ENCODE measurements at places on chromosomes 5 and 9.

GRCh38 chr9:123318961-123319421 lies 37.0 kb upstream of the CRB2 start:
- peak overlapping the region; percentile 35 for H3K27ac ChIP-seq
- no peak for DNase-seq
- peaks cover 42% of the 10 kb centered on the region for H3K4me1 ChIP-seq
- H3K36me3 ChIP-seq = peaks cover 2% of the 10 kb centered on the region

GRCh38 chr9:134620751-134621557 lies 20.6 kb upstream of the COL5A1 start:
- no peak for DNase-seq
- H3K36me3 ChIP-seq = no peaks in the 10 kb centered on the region
- no peaks in the 10 kb centered on the region for H3K4me1 ChIP-seq
- no peaks in the 10 kb centered on the region for H3K27me3 ChIP-seq

DNA sequence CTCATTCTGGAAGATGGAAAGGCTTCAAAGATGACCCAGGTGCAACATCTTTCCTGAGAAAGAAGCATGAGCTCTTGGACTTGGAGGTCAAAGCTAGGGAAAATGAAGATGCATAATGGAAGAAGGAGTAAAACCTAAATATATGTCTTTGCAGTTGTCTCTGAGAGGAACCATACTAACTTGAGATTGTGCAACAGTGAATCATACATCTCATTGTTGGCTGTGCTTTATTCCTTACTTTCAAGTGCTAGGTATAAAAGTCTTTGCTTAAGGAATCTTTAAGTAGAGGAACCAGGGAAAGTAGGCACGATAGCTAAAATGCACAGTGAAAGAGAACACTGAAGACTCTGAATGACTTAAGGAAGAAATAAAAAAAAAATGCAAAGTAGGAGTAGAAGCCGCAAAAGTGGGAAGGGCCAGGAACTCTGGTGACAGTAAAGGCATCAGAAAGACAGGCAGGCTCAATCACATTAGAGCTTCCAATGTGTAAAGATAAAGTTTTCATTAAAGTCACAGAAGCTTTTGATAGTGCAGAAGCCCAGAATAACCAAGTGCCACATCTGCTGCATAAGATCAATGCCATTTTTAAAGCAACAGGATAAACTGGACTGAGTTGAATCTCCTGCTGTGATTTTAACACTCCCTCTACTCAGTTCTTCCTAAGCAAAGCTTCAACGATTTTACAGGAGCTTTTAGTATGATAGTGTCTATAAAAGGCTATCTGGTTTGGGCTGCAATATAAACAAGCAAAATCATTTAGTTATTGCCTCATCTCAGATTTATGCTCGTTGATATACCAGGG lies 432.3 kb upstream of the EDIL3 start:
- no peaks in the 10 kb centered on the region for H3K36me3 ChIP-seq
- no peak for DNase-seq
- H3K27me3 ChIP-seq = no peaks in the 10 kb centered on the region
- no peaks in the 10 kb centered on the region for H3K4me1 ChIP-seq

GRCh38 chr5:179184521-179185050 lies 124.4 kb downstream of the ZNF354C start:
- H3K4me1 ChIP-seq = no peaks in the 10 kb centered on the region
- H3K27ac ChIP-seq = no peak overlapping the region
- no peak for DNase-seq

DNA sequence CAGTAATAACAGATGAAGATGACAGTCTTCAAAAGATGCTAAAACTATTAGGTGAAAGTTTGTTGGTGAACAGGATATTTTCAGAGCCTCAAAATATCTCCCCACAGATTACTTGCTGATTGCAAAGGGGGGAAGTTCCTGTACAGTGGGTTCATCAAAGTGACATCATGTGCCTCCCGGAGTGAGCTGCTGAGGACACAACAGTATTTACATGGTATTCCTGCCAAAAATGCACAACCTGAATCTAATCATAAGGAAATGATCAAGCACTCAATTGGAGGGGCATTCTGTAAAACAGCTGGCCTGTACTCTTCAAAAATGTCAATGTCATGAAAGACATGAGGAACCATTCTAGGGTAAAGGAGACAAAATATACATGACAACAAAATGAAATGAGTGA lies 18.9 kb upstream of the GLIS3 start:
- H3K27me3 ChIP-seq = peaks cover 4% of the 10 kb centered on the region
- H3K36me3 ChIP-seq = no peaks in the 10 kb centered on the region
- DNase-seq = no peak
- no peak overlapping the region for H3K27ac ChIP-seq

DNA sequence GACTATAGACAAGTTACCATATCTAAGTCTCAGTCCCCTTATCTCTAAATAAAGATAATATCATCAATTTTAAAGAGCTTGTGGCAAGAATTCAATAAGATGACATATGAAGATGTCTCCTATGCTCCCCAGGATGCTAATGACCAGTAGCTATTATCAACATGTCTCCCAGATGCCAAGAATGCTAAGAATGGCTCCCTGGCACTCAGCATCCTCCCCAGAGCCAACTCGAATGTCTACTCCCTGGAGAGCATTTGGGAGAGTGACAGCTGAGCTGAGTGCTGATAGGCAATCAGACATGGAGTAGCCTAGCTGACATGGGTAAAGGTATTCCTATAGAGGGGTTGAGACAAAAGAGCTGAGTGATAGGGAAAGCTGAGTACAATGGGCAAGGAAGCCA lies 15.9 kb downstream of the P4HA2 start:
- peaks cover 20% of the 10 kb centered on the region for H3K27me3 ChIP-seq
- no peaks in the 10 kb centered on the region for H3K4me1 ChIP-seq
- H3K36me3 ChIP-seq = no peaks in the 10 kb centered on the region
- no peak for DNase-seq
- no peak overlapping the region for H3K27ac ChIP-seq
- H3K4me3 ChIP-seq = no peak overlapping the region

GRCh38 chr9:132183134-132183533 lies 21.3 kb downstream of the NTNG2 start:
- no peak overlapping the region for H3K27ac ChIP-seq
- no peak for DNase-seq
- peaks cover 69% of the 10 kb centered on the region for H3K27me3 ChIP-seq
- H3K4me1 ChIP-seq = no peaks in the 10 kb centered on the region
- H3K4me3 ChIP-seq = no peak overlapping the region
- no peaks in the 10 kb centered on the region for H3K36me3 ChIP-seq

DNA sequence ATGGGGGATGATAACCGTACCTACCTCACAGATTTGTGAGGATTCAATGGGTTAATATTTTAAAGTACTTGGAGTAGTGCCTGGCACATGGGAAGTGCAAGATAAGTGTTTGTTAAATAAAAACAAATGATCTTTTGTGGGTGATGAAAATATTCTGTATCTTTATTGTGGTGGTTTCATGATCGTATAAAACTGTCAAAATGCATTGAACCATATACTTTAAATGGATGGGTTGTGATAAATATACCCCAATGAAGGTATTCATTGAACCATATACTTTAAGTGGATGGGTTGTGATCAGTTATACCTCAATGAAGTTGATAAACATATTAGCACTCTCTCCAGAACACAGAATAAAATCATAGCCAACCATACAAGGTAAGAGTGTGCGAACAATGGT lies 234.5 kb downstream of the CRB2 start:
- no peak overlapping the region for H3K4me3 ChIP-seq
- DNase-seq = no peak
- H3K36me3 ChIP-seq = no peaks in the 10 kb centered on the region
- no peak overlapping the region for H3K27ac ChIP-seq
- H3K27me3 ChIP-seq = no peaks in the 10 kb centered on the region
